ENCODE measurements at places on chromosomes 16 and 17.

- no peak for DNase-seq
Measured at GRCh38 chr16:19236561-19237209, 48.8 kb upstream of the CLEC19A start.

GRCh38 chr17:33401249-33401648, 108.2 kb upstream of the ASIC2 start:
- no peak for DNase-seq

DNA sequence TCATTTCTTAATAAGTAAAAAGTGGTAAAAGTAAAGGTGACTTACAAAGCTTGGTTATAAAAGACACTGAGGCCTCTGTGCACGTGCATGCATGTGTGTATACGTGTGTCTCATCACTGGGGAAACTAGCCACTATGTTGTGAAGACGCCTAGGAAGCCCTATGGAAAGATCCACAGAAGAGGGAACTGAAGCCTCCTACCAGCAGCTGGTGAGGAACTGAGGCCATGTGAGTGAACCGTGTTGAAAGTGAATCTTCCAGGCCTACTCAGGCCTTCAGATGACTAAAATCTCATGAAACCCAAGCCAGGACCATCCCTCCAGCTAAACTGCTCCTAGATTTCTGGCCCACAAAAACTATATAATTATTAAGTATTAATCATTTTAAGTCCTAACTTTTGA, 23.7 kb downstream of the PHLPP2 start:
- no peak for DNase-seq

DNA sequence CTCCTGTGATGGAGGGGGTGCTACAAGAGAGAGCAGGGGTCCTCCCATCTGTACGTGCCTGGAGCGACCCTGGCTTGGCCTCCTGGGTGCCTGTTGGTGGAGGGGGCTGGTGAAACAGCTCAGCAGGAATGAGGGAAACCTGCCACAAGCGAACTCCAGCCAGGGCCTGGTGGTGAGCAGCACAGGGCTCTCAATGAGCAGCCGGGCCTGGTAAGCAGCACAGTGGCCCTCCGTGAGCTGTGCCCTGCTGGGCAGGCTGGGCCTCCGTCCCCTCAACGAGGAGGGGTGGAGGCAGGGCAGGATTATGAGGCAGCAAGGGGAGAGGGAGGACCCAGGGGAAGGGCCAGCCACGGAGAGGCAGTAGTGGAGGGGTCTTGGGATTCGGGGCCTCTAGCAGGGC, 101.9 kb downstream of the SDK2 start:
- no peak for DNase-seq

DNA sequence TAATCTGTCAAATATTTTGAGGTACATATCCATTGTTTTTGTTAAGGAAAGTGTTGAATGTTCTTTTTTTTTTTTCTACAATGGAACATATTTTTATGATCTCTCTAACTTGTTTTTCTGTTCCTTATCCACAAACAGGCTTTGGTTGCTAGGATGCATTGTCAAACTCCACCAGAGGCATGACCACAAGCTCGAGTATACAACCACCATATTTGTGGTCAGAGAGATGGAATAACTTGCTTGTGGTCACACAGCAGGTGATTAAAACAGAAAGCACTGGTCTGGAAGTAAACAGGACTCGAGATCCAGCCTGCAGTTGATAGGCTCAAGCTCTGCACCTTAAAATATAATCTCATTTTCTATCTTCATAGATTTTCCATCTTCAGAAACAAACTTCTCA, 105.8 kb upstream of the ADAMTS18 start:
- DNase-seq: no peak

DNA sequence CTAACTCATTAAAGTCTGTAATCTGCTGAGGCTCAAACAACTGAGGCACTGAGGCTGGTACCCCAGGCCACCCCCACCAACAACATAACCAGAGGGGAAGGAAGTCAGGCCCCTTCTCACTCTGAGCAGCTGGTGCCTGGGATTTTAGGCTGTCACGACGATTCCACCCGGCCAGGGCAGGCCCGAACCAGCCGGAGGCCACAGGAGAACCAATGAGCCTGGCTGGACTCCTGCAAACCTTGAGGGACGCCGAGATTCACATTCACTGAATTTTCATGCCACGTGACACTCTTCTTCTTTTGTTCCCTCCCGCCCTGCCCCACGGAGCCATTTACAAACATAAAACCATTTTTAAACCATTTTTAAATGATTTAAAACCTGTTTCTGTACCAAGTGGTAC, 48.1 kb downstream of the RPH3AL start:
- DNase-seq: peak; percentile 44

- no peak for DNase-seq
Measured at GRCh38 chr17:65750631-65751115, 189.2 kb upstream of the AXIN2 start.

- DNase-seq: no peak
Measured at GRCh38 chr16:81748476-81749198, 30.5 kb upstream of the PLCG2 start.

- DNase-seq: peak; percentile 86
Measured at GRCh38 chr17:8120520-8121406, 2.4 kb upstream of the ALOXE3 start.

- no peak for DNase-seq
Measured at GRCh38 chr16:89696670-89697128, 4.8 kb downstream of the SPATA2L start.

GRCh38 chr17:65022751-65023700, 33.5 kb downstream of the GNA13 start:
- no peak for DNase-seq

DNA sequence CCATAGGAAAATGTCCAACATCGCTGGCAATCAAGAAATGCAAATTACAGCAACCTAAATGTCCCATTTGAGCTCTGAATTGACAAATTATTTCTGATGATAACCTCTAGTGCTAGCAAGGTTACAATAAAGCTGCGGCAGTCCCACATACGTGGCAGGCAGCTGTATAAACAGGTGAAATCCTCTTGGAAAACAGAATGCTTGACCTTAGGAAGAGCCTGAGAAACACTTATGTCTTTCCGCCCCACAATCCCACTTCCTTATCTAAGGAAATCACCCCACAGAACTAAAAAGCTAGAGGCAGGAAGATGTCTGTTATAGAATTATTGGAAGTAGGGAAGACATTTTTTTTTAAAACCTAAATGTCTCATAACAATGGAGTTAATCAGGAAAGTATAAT, 154.3 kb downstream of the KATNIP start:
- DNase-seq: no peak
